DND-41 (cell line): ENCODE measurements at places on chromosomes 4 and X.

GRCh38 chrX:105120463-105120862 is 100.0 kb downstream of the TEX13A start:
- DNase-seq: no peak

DNA sequence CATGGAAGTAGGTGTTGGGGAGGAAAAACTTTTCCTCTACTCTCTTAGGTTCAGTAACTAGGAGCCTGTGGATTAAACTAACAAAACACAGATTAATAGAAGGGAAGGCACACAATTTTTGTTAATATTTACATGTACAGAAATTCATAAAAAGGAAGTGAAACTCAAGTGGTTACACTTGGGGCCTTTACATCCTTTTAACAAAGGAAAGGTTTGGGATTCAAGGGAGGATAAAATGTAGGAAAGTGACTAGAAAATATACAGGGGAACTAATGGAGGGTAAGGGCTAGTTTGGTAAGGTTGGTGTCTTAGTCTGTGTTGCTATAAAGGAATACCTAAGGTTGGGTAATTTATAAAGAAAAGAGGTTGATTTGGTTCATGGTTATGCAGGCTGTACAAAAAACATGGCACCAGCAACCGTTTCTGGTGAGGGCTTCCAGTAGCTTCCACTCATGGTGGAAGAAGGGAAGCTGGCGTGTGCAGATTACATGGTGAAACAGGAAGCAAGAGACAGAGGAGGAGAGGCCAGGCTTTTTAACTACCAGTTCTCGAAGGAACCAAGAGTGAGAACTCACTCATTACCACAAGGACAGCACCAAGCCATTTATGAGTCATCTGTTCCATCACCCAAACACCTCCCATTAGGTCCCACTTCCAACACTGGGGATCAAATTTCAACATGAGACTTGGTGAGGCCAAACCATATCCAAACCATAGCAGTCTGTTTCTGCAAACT is 124.4 kb downstream of the CHRDL1 start:
- no peak for DNase-seq

DNA sequence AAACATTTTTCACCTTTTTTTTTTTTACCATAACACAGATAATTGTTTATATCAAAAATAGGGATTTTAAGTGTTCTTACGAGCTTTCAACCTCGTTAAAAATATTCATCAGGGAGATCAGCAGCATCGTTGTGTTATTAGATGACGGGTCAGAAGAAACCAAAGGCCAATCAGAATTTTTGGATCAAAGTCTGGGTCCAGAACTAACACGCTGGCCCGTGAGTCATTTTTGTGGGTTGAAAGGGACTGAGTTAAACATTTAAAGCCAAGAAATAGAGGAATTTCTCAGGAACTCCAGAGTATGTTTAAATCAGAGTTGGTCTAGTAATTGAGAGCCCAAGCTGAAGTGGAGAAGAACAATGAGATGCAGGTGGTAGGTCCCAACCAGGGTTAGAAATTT is 170.8 kb downstream of the TLL1 start:
- DNase-seq: no peak

DNA sequence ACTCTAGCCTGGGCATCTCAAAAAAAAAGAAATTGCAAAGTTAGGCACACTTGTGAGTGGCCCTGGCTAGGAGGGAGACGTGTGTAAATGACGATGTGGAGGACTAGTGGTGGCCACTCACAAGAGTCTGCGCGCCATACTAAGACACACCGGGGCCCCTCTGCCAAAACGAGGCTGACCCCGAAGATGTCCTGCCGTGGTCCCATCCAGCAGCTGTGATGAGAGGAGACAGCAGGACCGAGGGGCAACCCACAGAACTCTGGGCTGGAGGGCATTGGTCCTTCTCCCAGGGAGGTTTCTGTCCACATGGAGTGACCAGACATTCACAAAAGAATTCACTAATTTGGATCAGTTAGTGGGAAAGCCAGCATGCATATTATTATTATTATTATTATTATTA is 47.4 kb downstream of the NOP14 start:
- DNase-seq: no peak

DNA sequence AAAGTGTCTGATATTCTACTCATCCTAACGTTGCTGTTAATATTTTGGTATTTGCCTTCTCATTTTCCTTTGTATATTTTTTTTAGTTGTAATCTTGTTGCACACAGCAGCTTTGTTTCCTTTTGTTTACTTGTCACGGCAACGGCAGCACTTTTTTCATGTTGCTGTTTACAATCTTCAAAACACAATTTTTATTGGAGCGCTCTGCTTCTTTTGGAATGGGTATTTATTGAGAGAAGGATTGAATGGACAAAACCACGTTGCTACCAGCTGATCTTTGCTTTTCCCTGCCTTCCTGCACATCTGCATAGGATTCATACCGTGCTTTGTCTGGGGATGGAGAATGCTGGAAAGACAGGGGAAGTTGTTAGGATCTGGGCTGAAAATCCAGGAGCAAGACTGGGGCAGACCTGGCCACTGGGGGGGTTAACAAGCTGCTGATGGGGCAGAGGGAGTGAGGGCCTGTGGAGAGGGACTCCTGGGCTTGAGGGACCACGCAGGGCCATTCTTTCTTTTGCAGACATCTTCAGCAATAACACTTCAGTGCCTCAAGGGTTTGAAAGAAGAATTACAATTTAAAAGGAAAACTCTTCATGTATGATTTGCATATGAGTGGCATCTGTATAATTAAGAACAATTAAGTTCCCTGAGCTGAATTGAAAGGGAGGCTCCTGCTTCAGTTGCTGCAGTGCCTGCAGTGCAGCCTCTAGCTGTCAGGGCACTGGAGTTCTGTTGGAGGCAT is 69.8 kb downstream of the TMEM131L start:
- DNase-seq: no peak

- no peak for DNase-seq
These were observed 147.1 kb downstream of the FAT4 start for GRCh38 chr4:125461676-125462363.

GRCh38 chrX:20112022-20112774 is 4.5 kb downstream of the MAP7D2 start:
- no peak for DNase-seq
